ENCODE measurements at places on chromosomes 4 and X. TPM values are rescaled to one million over a fixed set of nuclear protein-coding genes. Genes with fewer than 3 reads are reported as not detected.

Gene FAM149A
- 5.8 TPM for total RNA-seq

DNA sequence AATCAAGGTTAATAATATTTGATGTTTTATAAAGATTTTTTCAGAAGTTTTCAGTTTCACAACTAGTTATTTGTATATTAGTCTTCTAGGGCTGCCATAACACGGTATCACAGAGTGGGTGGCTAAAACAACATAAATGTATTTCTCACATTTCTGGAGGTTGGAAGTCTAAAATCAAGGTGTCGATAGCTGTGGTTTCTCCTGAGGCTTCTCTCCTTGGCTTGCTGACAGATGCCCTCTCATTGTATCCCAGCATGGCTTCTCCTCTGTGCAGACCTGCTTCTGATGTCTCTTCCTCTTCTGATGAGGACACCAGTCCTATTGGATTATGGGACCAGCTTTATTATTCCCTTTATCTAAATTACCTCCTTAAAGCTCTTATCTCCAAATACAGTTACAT is 1456.6 kb downstream of the STIM2 start:
- no peak for DNase-seq

GRCh38 chr4:141686879-141687278 is 50.5 kb downstream of the IL15 start:
- no peak for DNase-seq

GRCh38 chrX:13128104-13128503 is 83.7 kb upstream of the FAM9C start:
- no peak for DNase-seq

- no peak for DNase-seq
Observed at GRCh38 chr4:97670703-97671269, 472.5 kb downstream of the STPG2 start.

Gene EXOC1L
- not detected for total RNA-seq

Gene MAEA
- 55.2 TPM for total RNA-seq

DNA sequence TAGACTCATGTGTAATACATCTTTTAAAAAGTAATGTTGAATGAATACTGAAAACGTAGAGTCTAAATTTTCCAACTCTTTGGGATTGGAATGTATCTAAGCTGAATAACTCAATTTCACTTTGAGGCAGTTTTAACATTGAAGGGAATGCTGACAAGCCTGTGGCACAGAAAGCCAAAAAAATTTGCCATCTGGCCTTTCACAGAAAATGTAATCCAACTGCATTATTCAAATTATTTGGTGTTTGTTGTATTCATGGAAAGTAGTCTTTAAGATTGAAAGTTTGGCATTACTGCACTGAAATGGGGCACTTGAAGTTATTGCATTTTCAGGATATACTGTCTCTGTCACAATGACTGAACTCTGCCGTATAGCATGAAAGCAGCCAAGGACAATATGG is 186.9 kb downstream of the FRMPD4 start:
- no peak for DNase-seq

- DNase-seq: no peak
Observed at GRCh38 chr4:55547466-55547770, 709 bp upstream of the CLOCK start.

GRCh38 chrX:68677998-68678397 is 30.5 kb downstream of the STARD8 start:
- no peak for DNase-seq

Gene KDR
- total RNA-seq: 28.7 TPM

Gene CYBB
- total RNA-seq: 9.8 TPM

Gene IL1RAPL2
- not detected for total RNA-seq

Gene TMPRSS11A
- total RNA-seq: not detected

All from cardiac septum (tissue), 1 donor.